Cortex of kidney (tissue), 1 donor: ENCODE measurements at places on chromosomes 2 and 18.

DNA sequence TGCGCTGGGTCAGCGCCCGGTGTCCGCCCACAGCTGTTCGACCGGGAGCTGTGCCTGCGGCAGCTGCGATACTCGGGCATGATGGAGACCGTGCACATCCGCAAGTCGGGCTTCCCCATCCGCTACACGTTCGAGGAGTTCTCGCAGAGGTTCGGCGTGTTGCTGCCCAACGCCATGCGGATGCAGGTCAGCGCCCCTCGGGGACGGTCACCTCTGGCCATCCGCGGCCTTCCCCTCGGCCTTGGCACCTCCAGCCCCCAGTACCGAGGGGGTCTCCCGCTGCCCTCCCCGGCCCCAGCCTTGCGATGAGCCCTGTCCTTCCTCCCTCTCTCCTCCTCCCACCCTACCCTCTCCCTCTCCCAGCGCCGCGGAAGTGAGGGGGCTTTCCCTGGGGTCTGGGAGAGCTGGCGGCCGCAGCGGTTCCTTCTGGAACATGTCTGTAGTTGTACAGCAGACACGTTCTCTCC is 53.2 kb upstream of the GPR17 start:
- DNase-seq, result no peak

DNA sequence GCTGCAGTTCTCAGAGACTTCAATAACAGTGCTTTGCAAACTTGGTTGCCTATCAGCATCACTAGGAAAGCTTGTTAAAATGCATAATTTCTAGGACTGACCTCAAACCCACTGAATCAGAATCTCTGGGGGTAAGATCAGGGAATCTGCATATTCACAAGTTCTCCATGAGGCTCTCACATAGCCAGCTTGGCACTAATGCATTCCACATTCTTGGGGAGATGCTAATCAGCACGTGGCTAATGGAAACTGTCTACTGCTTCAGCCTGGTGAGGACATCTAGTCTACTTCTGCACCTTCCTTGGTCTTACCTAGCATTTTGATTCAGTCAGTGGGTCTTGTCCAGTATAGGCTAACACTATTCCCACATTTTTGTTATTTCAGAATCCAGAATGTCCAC is 56.3 kb downstream of the RBKS start:
- no peak for DNase-seq

GRCh38 chr2:29841386-29842004 is 79.9 kb downstream of the ALK start:
- DNase-seq, result no peak

DNA sequence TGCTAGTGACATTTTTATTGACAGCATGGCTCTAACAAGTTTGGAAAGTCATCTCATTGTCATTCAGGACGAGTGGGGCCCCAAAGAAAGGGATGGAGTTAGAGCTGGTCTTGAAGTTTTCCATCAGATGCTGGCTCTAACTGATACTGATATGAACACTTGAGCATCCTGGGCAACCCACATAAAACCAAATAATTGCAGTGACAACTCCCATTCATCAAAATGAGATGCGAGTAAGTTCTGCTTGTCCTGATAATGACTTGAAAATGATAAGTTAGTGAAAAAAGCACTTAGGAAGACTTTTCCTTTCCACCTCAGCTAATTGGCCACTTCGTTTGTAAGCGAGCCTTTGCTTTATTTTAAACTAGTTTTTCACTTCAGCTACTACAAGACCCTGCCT is 147.6 kb downstream of the SP3 start:
- no peak for DNase-seq

DNA sequence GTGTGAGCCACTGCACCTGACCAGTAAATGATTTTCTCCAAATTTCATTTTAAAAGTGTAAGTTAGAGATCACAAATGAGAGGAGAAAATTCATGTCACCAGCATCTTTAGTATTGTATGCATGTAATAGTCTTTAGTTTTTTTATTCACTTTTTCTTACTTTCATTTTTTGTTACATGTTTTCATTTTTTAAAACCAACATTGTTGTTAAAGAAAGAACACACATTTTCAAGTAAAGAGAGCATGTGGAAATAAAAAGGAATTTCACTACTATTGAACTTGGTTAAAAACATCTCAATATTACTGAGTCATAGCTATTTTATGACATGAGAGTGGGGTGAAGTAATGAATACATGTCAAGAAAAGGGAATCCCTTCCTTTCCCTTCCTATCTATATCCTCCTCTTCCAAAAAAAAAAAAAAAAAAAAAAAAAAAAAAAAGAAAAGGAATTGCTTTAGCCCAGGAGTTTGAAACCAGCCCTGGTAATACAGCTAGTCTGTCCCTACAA is 29.1 kb upstream of the PMAIP1 start:
- no peak for DNase-seq

GRCh38 chr18:9681217-9681616 is 26.9 kb upstream of the RAB31 start:
- no peak for DNase-seq

- no peak for DNase-seq
Measured at GRCh38 chr2:144660518-144661316, 140.8 kb upstream of the ZEB2 start.

DNA sequence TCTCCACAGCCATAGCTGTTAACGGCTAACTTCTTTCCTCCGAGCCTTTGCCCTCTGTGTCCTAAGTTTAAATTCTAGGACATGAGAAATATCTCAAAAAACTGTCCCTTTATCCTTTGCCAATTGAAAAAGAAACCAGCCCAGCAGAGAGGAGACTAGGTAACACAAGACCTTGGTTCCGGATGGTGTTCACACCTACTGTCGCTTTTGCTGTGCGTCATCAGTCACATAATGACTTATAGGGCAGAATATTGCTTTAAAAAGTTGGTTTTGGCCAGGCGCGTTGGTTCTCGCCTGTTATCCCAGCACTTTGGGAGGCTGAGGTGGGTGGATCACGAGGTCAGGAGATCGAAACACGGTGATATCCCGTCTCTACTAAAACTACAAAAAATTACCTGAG is 66.2 kb downstream of the SP3 start:
- no peak for DNase-seq

DNA sequence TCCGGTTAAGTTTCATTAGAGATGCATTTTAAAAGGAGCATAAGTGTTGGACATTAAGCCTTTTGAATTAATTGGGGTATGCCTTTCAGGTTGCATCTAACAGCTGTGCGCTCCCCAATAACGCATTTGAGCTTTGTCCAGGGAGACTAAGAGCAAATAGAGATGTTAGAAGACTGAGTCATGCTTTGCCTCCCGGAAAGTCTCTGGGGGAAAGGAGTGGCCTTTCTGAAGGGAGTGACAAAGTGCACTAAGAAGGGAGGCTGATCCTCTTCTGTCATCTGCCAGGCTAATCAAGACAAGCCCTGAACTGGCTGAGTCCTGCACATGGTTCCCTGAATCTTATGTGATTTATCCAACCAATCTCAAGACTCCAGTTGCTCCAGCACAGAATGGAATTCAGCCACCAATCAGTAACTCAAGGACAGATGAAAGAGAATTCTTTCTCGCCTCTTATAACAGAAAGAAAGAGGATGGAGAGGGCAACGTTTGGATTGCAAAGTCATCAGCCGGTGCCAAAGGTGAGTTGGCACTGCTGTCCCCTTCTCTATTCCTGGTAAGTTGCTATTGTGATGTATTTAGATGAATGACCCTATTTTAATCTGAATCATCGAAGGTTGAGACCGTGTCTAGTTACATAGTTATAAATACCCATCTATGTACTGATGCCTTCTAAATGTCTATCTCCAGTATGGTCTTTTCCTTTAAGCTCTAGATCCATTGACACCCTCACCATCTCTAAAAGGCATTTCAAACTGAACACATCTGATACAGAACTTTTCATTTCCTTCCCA is 12.1 kb downstream of the TTL start:
- DNase-seq, result no peak
